ENCODE measurements at places on chromosomes 4 and X.

GRCh38 chr4:18197467-18197866, 175.9 kb upstream of the LCORL start:
- no peak for DNase-seq

DNA sequence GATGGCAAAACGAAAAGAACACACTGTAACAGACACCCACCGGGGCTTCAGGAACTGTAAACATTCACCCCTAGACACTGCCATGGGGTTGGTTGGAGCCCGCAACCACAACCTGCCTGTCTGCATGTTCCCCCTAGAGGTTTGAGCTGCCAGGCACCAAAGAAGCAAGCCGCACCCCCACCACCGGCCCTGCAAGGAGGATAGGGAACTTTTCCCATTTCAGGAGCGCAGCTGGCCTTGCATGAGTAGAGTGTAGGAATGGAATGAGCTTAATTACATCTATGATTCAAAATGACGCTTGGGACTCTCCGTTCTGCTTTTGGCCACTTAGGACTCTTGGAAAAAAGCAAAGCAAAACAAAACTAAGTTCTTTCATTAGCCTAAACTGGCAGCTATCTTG, 243.6 kb upstream of the CTSO start:
- DNase-seq: no peak

GRCh38 chr4:29565256-29565655, 1154.9 kb upstream of the PCDH7 start:
- DNase-seq: no peak

DNA sequence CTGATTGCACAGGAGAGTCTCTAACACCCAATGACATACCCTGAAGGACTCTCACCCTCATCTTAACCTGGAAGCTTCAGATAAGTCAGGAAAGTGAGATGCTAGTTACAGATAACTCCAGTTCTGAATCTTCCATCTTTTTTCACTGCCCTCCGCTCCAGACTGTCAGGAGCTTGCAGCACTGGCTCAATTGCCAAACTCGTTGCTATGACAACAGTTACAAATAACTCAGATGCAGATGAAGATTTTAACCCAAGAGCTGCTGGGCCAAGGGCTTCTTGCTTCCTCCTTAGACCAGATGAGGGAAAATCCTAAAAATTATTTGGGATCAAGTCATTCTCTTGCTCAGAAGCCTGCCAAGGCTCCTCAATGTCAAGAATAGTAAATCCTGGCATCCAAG, 109.1 kb upstream of the HUWE1 start:
- no peak for DNase-seq

- no peak for DNase-seq
These were observed 4.5 kb upstream of the ACE2 start for GRCh38 chrX:15605226-15605625.

- DNase-seq: no peak
These were observed 104.3 kb downstream of the PARM1 start for GRCh38 chr4:75037252-75037651.

DNA sequence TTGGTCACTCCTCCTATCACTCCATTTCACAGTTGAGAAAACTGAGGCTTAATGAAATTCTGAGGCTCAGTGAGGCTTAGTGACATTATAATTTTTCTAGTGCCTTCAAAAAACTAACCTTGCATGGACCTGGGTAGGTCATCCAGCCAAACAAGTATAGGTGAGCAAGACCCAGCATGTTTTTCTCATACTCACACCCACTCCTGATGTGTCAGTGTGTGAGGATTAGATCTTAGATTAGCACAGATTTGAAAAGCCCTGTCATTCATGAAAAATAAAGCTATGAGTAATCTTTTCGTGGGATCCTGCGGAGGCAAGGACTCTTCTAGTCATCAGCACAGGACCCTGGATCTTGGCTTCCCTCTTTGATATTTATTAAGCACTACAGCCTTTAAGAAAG, 146.7 kb downstream of the CHIC2 start:
- DNase-seq: no peak

GRCh38 chr4:25750874-25751273, 95.2 kb downstream of the SLC34A2 start:
- DNase-seq: no peak

DNA sequence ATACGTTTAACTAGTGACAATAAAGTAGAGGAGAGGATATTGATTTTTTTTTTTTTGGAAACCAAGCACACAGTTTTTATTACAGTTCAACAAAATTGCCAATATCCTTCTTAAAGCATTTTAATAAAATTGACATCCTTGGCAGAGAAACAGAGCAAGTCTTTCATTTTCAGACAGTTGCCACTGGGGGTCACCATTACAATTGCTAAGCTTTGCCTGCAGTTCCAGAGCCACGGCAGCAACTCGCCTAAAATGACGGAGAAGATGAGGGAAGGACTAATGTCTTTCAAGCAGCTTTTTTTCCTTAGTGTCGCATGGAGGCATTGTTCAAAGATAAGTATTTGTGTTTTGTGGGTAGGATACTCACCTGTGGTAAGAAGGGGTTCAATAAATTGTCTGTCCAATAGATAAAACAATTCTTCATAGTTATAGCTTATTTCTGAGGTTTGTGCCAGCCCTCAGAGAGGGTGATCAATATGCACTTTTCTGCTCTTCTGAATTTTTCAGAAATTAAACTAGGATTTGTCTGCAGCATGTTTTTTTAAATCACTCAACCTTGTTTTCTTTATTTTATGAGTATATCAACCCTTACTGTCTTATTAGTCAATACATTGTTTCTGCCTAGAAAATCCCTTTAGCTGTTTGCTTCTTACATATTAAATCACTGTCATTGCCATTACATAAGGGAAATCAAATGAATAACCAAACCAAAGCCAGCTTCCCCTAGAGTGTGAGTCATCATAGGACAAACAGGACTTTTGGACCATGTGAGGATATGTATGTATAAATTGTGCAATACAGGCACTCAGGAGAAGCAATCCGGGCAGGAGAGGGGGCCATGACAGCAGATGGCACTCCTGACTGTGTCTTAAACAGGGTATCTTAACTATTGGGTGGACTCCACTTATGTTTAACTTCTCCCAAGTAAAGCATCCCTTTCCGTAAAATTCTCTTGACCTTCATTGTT, 508.1 kb upstream of the ARX start:
- DNase-seq: no peak

- DNase-seq: no peak
These were observed 368.9 kb upstream of the CTSO start for GRCh38 chr4:156322592-156322991.

DNA sequence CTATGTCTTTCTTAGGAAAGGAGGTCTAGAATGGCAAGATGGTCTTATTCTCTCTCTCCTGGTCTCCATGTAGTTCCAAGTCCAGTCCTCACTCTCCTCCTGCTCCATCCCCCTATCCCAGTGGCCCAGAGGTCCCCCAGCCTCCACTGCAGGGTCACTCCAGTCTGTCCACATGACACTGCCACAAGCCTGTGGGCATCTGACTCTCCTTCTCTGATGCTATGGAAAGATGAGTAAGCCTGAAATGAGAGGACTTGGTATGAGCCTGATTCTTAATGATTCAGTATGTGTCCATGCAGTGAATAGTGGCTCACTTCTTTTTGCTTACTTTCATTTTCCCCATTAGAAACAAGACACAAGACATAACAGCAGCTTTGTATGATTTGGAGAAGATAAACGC, 516.8 kb upstream of the ADGRL3 start:
- DNase-seq: no peak

GRCh38 chr4:48710446-48711209, 69.5 kb downstream of the FRYL start:
- no peak for DNase-seq

DNA sequence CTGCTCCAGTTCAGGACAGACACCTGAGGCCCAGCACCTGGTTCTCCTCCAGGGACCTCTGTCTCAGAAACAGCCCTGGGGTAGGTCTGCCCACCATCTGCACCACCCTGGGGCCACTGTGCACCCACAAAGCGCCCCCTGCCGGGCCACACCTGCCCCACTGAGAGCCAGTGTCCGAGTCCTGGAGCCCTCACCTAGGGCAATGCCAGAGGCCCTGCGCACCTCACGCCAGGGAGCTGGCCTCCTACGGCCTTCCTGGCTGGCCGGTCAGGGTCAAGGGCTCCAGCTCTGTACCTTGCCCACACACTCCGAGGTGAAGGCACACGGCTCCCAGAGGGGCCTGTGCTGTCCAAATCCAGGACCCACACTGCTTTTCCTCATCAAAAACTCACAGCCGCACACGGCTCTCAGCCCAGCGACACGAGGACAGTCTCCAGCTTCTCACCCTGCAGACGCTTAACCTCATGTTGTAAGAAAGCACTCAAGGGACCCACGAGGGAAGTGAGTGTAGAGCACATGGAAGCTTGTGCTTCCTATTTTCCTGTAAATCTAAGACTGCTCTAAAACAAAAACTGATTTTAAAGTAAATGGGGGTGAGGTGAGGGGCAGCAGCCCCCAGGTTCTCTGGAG, 5.4 kb downstream of the CTBP1 start:
- DNase-seq: no peak

DNA sequence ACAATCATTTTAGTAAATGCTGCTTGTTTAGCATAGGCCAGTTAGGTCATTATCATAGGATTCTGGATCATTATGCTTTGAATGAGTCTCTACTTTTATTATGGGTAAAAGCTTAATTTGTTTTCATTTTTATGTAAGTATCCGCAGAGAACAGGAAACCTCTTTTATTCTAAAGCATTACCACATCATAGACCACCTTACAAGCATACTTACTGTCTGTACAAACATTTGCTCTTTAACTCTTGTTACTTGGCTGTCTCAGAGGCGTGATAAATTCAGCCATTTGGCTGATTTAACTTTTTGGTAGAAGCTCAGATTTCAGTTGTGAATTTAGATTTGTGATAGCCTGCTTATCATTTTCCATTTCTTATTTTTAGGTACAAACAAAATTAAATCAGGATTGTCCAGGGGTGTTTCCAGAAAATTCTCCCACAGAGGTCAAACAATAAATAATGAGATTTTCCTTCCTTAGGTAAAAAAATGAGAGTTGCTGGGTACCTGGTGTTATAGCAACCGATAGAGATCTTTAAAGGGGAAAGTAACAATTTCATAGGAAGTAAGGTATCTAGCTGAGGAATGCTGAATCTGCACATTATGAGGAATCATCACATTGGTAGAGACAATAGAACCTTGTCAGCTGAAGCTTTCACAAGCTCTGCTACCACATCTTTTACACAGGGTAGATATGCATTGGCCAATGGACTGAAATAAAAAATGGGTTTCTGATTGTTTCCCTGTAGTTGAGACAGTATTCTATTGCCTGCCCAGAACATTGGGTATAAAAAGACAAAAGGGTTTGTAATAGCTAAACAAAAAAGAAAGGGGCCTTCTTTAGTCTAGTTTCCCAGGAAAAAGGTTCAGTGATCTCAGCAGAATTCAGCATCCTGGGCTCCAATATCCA, 62.5 kb downstream of the NDNF start:
- no peak for DNase-seq

- no peak for DNase-seq
These were observed 23.4 kb downstream of the ELF2 start for GRCh38 chr4:139153411-139154133.

- DNase-seq: no peak
These were observed 27.5 kb upstream of the ABCG2 start for GRCh38 chr4:88185906-88186305.

DNA sequence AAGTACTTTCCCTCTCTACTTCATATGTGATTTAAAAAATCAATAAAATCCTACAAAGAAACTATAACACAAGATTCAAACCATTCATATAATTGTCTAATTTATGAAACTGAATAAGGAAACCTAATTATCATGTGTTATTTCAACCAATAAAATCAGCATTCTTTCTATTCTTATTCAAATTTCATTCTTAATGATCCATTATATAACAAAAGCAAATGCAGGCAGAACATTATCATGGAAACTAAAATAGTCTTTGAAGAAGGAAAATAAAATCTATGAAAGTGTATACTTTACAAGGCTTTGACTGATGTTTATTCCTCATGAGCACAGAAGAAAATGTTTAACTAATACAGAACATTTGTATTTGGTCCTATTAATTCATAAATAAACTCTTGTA, 47.6 kb downstream of the CNOT6L start:
- no peak for DNase-seq

DNA sequence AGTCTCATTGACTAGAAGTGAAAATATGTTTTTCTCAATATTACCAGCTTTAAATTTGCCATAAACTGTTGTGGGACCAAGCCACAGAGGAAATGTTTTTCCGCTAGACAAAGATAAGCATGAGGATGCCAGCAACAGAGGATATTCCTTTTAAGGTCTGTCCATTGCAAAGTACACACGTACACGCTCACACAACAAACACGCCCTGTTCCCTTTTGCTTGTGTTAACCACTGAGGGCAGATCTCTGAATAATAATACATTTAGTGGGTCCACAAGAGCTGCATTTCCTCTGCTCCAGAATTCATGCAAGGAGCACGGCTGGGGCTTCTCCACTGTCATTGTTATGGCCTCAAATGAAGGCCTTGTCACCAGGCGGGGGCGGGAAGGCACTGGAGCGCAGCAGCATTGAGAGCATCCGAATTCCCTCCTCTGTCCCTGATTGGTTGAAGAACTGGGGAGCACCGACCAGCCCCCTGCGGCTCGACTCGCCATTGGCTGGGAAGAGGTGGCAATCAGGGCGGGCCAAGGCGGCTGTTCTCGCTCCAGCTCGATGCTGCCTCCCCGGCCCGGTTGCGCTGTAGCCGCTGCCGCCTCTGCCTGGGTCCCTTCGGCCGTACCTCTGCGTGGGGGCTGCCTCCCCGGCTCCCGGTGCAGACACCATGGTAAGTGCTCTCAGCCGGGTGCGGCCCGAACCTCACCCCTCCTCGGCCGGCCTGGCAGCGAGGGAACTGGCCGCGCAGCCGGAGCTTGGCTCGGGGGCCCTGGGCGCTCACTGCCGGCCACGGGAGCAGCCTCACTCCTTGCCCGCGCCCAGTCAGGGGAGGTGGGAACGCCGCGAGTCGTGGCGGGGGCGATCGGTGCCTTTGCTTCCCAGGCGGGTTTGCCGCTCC, at the start of gene GUCY1B1:
Gene GUCY1B1, plus strand, starts transcription at position 541 of the 891 bp plus-strand sequence. Its CDS starts 120 bp downstream, at position 661.
- DNase-seq: peak; percentile 45

GRCh38 chrX:73940893-73941470, 363.0 kb upstream of the ZCCHC13 start:
- no peak for DNase-seq

DNA sequence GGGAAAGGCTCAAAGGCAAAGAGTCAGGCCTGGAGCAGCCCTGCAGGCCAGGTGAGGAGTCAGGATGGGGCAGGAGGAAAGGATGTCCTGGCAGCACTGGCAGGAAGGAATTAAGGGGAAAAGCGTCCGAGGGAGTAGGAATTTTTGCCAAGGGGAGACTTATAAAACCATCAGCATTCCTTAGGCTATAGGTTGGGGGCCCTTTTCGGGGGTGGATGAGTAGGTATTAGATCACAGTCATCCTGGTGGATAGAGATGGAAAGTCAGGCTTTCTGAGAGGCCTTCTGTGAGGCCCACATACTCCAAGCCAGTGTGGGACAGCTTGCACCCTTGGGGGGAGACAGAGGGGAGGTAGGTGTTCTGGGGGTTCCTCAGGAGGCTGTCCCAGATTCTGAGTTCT, 12.3 kb downstream of the STARD8 start:
- DNase-seq: no peak

GRCh38 chr4:133719098-133719497, 482.5 kb downstream of the PABPC4L start:
- DNase-seq: no peak

Measured in stimulated activated CD8-positive, alpha-beta memory T cell treated with anti-CD3 and anti-CD28 coated beads, Interleukin-4, amount 100 ng/mL, for 4 hours (primary cell).